HAP-1 (cell line): ENCODE measurements at places on chromosomes 6 and 20.

GRCh38 chr20:57224641-57225138, 41.8 kb downstream of the BMP7 start:
- DNase-seq = no peak

GRCh38 chr6:7579851-7580250, 10.1 kb upstream of the SNRNP48 start:
- DNase-seq = no peak

- DNase-seq = no peak
These were observed 56.6 kb downstream of the NPEPL1 start for GRCh38 chr20:58749098-58749769.

DNA sequence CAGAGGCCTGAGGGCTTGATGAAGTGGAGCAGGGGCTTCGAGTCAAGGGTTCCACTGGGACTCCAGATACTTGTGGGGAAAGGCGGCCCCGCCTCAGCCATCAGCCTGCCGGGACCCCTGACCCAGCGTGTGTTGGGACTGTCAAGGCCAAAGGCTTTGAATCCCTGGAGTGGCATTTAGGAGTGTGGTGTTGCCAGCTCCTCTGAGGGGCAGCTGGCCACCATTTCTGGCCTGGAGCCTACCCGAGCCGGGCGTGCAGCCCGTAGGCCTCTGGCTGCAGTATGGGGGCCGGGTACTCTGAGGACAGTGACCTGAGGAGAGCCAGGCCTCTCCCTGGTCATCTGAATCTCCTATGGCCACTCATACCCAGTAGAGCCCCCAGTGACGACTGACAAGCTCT, 40.0 kb downstream of the RRBP1 start:
- no peak for DNase-seq

DNA sequence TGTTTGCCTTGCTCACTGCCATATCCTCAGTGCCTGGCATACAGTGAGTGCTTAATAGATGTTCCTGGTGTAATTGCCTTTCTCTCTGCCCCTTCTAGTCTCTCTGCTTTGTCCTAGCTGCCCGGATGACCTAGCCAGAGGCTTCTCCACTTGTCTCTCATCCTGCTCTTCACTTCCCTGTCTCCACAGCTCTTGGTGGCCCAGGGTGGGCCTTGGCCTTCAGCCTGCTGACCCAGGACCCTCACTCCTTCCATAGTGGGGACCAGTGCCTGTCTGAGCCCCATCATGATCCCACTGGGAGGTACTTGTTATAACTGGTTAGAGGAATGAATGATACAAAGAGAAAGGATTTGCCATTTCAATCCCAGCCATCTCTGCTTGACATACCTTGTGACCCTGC, 49.2 kb upstream of the BLCAP start:
- no peak for DNase-seq

GRCh38 chr6:157825243-157825904, 2.3 kb downstream of the SNX9 start:
- no peak for DNase-seq

DNA sequence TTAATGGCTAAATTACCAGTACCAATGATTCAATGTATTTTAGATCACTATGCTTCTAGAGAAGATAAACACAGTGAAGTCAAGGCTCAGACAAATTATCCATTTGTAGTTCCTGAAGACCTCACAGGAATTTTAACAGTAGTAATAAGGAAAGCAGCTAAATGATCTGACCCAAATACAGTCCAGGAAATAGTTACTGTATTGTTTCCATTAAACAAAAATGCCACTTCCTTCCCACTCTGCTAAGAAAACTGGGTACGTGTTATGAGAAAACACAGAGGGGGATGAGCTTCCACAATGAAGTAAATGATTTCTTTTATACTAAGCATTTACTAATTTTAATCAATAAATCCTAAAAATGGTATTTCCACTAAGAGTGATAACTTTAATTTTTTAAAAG, 127.9 kb downstream of the CDK19 start:
- no peak for DNase-seq

- no peak for DNase-seq
These were observed 185.1 kb downstream of the PDE7B start for GRCh38 chr6:136036601-136037000.

- no peak for DNase-seq
These were observed 12.3 kb downstream of the BTBD3 start for GRCh38 chr20:11929947-11930346.

GRCh38 chr20:50245498-50246366, 55.1 kb downstream of the CEBPB start:
- no peak for DNase-seq

DNA sequence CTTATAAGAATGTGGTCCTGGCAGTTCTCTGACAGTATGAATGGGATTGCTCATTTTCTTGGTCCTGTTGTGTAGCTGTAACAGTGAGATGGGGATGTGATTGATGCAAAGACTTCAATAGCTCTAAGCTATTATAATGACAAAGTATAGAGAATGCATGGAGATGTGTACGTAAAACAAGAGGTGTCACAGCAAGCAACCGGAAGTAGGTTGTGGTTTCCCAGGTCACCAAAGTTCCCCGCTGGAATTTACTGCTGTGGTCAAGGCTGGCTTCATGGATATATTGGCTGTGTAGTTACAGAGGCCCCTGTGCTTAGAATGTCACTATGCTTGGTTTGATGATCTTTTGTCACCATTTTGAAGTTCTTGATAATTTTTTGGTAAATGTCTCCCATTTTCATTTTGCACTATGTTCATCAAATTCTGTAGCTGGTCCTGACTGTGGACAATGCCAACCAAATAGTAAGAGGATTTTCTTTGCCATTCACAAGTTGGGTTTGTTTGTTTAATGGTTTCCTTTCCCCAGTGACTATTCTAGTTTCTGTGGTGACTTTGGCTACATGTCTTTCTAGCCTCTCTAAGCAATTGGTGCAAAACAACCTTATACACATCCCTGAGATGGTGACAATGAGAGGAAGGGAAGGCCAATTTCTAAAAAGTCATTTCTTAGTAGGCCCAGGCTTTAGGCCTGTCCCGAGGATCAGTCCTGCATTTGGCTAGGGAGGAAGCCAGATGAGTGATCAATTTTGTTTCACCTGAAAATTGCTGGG, 10.5 kb downstream of the DNAH8 start:
- DNase-seq = no peak

DNA sequence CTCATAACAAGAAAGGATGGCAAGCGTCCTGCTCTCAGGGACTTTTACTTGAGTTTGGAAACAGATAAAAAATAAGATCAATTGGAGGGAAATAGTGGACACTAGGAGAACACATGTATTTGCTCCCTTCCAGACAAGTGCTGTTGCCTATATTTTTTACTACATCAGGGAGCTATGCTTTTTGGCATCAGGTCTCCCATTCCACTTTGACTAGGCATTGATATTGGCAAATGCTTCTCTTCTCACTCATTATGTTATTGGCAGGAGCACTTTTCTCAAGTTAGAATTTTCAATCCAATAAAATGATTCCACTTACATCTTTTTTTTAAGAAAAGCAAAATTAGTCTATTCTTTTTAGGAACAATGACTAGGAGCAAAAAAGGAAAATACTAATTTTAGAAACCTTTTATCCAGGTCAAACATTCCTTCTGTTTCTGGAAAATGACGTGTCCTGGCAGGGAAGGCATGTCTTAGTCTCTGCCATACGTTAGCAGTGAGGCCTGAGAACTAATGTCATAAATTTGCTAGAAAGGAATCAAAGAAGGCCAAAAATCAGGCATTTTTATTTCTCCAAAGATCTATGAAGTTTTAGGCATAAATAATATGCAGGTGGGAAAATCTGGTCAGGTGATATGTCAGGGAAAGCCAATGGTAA, 21.4 kb downstream of the BCAS1 start:
- DNase-seq = no peak

DNA sequence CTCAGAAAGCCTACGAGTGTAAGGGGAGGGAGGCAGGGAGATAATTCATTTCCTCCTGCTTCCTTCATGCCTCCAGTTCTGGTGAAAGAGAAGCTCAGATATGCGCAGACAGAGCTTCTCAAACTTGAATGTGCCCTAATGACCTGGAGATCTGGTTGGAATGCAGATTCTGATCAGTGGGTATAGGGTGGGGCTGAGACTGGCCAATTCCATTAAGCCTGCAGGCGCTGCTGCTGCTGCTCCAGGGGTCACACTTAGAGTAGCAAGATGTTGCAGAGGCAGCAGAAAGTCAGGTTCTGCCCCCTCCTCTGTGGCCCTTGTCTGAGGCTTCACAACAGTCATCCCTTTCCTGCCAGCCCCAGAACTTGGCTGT, 161.0 kb downstream of the DHX35 start:
- DNase-seq = no peak

GRCh38 chr6:118774581-118774980, 119.4 kb upstream of the ASF1A start:
- DNase-seq = no peak

DNA sequence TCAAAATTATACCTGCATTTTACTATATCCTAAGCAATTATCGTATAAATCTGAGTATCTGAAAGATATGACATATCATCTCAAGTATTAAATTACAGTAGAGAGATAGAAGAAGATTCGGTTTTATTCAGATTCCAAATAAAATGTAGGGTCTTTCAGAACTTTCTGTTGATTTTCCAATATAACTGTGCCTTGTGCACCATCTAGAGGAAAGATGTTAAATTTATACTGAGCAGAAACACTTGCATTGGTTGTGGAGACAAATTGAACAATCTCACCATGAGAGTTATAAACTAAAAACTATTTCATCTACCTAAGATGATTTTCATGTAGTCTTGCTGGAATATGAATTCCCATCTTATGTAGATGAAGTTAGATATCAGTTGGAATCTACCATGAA, 26.8 kb upstream of the HSF2 start:
- DNase-seq = peak; percentile 17

DNA sequence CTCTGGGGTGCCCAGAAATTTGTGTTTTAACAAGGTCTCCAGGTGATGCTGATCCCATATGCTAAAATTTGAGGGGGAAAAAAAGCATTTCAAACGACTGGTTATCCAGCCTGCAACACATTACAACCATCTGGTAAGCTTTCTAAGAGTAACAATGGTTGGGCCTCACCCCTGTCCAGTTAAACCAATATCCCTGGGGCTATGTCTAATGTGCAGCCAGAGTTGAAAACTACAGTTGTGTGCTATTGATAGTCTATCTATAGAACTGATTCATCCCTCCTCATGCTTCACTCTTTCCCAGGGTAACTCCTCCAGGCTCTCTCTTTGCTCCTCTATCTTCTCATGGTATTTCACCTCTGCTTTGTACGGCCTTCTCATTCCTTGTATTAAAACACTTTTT, 458.3 kb downstream of the MMUT start:
- DNase-seq = peak; percentile 23

GRCh38 chr6:28240471-28240870, 11.6 kb downstream of the ZKSCAN4 start:
- DNase-seq = no peak

DNA sequence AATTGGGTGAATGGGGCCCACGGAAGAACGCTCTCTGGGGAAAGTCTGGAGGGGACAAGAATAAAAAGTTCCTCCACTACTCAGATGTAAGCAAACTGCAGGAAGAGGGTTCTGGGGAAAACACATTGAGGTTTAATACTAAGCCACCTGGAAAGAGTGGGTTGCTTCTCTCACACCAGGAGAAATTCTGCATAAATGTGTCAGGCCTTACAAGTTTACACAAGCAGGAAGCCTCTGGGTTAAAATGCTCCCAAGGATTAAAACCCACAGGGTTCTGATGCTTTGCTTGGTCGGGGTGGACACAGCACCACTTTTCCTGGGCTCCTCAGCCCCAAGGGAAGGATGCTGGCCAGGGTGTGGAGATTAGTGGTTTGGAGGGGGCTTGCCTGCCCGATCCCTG, 122.1 kb upstream of the SLC22A23 start:
- DNase-seq = no peak

- no peak for DNase-seq
These were observed 4.0 kb upstream of the FOXS1 start for GRCh38 chr20:31849306-31849930.

GRCh38 chr6:131811500-131811899, 3.7 kb downstream of the ENPP1 start:
- no peak for DNase-seq

- no peak for DNase-seq
These were observed 110.6 kb upstream of the GLP1R start for GRCh38 chr6:38937839-38938613.

GRCh38 chr6:20412682-20413073, 11.0 kb downstream of the E2F3 start:
- no peak for DNase-seq

GRCh38 chr6:52760105-52760765, 3.0 kb downstream of the GSTA2 start:
- DNase-seq = no peak

- DNase-seq = peak; percentile 39
These were observed 2.3 kb downstream of the ARID1B start for GRCh38 chr6:156779206-156780094.

- no peak for DNase-seq
These were observed 330.3 kb downstream of the HTR1B start for GRCh38 chr6:77133031-77133430.

DNA sequence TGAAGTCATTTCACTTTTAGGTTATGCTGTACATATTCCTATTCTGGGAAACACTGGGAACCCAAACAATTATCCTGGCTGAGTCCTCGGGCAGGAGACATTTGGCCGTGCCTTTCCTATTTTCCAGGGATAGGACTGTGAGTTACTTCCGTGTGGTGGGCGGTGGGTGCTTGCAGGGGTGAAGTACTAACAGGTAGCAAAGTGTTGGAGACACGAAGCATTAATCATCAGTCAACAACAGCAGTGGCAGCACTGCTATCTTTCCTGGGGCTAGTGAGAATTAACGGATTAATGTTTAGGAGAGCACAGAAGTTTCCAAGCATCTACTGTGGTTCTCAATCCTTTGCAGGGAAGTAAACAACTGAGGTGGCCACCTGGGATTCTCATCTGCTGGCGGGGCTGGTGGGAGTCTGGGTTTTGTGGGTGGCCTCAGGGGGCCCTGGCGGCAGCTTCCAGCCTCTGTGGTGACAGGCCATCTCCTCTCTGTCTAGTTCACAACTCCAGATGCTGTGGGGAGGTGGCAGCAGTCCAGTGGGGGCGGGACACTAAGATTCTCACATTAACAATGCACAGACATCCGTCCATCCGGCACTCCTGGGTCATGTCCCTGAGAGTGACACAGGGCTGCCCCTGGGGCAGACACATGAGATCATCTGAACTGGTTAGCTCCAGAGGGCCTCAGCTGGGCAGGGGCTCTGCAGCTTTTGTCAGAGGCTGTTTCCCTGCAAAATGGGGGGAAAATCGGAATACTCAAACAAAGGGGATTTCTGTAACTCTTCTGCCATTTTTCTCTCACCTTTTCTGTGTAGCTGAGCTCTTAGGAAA, 90.9 kb downstream of the GJA10 start:
- no peak for DNase-seq

GRCh38 chr20:51799401-51799860, 2.9 kb downstream of the SALL4 start:
- peak; percentile 46 for DNase-seq

DNA sequence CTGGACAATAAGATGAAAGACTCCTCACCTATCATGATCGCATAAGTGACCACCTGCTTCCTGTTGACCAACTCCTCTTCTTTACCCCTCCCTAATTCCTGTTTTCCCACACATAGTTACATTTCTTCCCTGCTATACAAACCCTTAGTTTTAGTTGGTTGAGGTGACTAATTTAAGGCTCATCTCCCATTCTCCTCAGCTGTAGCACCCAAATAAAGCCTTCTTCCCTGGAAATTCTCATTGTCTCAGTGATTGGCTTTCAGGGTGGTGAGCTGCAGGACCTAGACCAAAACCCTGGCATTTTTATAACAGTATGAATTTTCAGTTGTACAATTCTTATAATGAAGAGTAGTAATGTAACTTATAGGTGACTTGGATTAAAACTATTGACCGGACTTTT, 2.1 kb downstream of the FKBP1C start:
- no peak for DNase-seq
